Activated CD4-positive, alpha-beta T cell treated with anti-CD3 and anti-CD28 coated beads for 24 hours (primary cell): ENCODE measurements at places on chromosomes 5 and 9.

GRCh38 chr5:154134499-154134898 is 56.0 kb upstream of the GALNT10 start:
- no peak for DNase-seq

GRCh38 chr9:136244969-136245218 is 718 bp downstream of the QSOX2 start:
- DNase-seq, result no peak

- no peak for DNase-seq
These were observed 59.2 kb downstream of the C9orf50 start for GRCh38 chr9:129561594-129562281.

GRCh38 chr5:2269656-2270055 is 386.9 kb upstream of the IRX4 start:
- DNase-seq, result no peak

DNA sequence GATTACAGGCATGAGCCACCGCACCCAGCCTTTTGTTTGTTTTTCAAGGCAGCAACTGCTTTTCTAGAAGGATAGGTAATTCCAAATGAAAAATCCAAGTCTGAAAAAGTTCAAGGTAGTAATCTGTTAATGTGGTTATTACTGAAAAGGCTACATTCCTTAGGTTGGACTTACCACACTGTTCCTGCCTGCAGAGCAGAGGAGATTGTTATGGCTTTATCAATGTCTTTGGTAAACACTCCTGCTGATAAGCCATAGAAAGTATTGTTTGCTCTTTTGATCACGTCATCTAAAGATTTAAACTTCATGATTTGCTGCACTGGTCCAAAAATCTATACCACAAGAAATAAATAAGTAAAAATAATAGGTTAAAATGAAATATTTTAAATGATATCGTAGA is 43.4 kb downstream of the ALDH1A1 start:
- DNase-seq, result no peak
